Activated CD4-positive, alpha-beta T cell treated with anti-CD3 and anti-CD28 coated beads, Interleukin-2, amount 50 U/mL, for 48 hours (primary cell): ENCODE measurements at places on chromosomes 12 and 14.

DNA sequence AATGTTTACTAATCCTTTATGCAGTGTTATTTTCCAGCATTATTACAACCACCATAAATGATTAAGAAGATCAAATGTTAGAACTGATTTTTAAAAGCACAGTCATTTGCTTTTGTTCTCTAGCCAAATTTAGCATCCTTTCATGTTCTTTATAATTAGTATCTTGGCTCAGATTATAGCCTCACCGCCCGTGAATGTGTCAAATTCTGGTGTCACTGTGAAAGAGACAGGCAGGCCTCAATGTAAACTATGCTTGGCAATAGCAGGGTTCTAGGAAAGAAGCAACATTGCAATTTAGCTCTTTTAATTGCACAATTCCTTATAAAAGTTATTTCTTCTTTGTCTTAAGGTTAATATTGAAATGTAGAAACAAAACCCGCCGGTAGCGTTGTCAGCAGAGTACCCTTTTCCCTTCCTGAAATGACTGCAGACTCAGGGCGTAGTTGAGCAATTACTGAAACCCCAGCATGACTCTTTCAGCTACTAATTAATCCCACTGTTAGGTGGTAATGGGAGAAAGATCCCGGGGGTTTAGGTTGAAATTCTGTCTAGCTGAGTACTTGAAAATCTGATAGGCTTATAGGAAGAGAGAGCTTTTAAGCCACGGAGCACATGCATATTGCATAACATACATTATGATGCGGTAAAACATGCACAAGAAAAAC, 1600.5 kb upstream of the SEL1L start:
- DNase-seq: no peak

DNA sequence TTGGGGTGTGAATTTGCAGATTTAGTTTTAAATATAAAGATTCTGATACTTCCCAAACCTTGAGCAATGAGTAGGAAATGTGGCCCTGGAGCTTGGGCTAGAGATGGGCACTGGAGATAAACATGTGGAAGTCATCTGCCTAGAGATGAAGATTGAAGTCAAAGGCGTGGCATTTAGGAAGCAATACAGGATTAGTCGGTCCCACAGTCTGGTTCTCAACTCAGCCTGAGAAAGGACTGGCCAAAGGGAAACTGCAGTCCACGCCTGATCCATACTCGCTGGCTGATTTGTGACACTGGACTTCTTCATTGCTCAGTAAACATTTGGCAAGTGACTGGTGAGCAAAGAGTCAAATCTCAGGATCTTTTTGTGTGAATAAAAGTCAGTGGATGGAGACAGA, 268.2 kb upstream of the ATP2B1 start:
- no peak for DNase-seq

DNA sequence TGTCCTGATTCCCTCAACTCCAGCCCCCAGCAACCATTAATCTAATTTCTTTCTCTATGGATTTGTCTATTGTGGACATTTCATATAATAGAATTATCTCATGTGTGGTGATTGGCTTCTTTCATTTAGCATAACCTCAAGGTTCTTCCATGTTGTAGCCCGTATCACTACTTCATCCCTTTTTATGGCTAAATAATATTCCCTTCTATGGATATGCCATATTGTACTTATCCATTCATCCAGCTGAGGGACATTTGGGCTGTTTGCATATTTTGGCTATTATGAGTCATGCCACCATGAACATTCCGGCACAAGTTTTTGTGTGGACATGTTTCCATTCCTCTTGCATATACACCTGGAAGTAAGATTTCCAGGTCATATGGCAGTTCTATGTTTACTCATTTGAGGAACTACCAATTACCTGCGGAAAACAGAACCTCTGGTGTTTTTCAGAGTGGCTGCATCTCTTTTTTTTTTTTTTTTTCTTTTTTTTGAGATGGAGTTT, 108.7 kb upstream of the MAP1LC3B2 start:
- no peak for DNase-seq

GRCh38 chr14:29355846-29356245, 571.8 kb downstream of the PRKD1 start:
- no peak for DNase-seq

DNA sequence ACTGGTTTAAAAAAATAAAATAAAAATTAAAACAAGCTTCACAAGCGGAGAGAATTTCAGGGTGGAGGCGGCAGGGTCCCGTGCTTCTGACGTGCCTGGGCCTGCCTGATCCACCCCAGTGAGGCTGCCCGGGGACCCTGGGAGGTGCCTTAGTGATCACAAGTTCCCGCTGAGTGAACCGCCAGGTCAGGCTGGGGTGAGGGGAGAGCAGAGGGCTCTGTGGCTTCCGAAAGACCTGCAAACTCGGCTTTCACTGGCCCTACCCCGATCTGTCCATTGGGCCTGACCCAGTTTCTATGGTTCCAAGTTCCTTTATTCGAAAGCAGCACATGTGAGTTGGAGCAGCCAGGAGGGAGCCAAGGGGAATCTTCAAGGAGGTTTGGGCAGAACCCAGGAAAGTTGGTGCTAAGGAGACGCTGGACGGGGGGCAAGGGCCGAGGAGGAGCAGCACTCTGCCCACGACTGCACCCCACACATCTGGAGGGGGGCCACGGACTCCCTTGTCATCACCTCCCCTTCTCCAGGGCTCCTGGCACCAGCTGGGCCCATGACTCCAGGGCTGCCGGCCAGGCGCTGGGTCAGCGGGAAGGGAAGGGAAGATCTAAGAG, 12.9 kb downstream of the MMP14 start:
- no peak for DNase-seq

GRCh38 chr12:91922139-91922538, 223.5 kb downstream of the BTG1 start:
- no peak for DNase-seq

GRCh38 chr14:88013750-88014349, 8.9 kb downstream of the GPR65 start:
- DNase-seq: no peak

DNA sequence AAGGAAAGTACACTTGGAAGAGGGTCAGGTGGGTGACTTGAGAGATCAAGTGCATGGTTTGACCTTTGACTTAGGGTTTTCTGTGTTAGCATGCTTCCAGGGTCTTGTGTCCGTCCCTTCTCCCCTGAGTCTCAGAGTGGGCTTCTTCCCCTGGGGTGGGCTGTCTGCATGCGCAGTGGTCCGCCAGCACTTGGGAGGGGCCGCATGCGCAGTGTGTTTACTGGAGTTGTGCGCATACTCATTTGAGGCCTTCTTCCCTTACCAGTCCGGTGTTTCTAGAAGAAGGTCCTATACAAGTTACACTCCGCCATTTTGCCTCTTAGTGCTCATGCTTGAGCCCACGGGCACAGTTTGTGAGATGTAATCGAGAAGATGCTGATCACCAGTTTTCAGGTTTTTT, 58.5 kb downstream of the RIN3 start:
- no peak for DNase-seq

- no peak for DNase-seq
These were observed 14.9 kb downstream of the LTA4H start for GRCh38 chr12:96020314-96021003.

- no peak for DNase-seq
These were observed 15.3 kb upstream of the ITPR2 start for GRCh38 chr12:26848156-26848825.

DNA sequence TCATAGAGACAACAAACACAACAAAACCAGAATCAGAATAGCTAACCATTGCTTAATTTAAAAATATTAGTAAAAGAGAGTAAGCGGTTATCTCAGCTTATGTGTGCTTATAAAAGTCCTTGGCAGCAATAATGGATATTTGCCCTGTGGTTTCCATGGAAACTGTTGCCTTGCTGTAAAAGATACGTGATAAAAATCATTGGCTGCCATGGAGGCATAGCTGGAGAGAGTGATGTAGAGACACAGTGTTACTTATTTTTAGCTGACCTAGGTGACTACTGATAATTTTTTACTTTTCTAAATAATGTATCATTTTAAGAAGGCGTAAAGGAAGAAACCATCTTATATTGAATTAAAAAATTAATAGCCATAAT, 92.9 kb downstream of the ERC1 start:
- no peak for DNase-seq

DNA sequence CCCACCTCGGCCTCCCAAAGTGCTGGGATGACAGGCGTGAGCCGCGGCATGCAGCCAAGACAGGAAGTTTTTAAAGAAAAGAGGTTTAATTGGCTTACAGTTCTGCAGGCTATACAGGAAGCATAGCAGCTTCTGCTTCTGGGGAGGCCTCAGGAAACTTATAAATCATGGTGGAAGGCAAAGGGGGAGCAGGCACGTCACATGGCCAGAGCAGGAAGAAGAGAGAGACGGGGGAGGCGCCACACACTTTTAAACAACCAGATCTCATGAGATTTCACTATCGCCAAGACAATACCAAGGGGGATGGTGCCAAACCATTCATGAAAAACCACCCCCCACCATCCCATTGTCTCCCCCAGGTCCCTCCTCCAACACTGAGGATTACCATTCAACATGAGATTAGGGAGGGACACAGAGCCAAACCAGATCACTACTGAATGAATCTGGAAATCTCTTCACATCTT, 14.1 kb downstream of the CCDC63 start:
- DNase-seq: no peak

- no peak for DNase-seq
These were observed 80.6 kb downstream of the SCARB1 start for GRCh38 chr12:124783087-124783486.

DNA sequence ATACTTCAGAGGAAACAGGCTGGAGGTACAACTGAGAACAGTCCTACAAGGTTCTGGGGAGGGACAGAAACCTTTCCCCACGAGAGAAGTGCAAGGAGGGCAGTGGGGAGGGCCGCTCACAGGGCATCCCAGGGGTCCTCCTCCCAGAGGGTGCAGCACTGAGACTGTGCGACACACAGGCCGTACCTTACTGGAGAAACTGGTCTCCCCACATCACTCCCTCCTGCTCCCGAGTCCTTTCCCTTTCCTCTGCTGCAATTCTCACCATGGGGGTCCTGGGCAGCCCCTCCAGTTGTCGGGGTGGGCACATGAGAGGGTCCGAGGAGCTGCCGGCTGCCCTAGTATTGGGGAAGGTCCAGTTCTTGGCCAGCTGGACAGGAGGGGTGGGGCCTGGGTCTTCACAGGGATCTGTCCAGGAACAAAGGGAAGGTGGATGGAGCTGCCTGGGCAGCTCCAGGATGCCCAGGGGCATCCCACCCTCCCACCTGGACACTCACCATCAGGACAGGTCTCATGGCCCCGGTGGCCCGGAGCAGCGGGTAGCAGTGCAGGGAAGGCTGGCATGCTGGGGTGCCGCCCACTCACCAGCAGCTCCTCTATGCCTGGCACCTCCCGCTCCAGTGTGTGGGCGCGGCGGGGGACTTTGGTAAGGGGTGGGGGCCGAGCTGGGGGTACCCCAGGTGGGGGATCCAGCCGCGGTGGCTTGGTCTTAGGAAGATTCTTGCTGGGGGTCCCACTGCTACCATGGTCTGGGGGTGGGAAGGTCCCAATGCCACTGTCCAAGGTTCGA, 35.8 kb downstream of the NCKAP5L start:
- DNase-seq: no peak

DNA sequence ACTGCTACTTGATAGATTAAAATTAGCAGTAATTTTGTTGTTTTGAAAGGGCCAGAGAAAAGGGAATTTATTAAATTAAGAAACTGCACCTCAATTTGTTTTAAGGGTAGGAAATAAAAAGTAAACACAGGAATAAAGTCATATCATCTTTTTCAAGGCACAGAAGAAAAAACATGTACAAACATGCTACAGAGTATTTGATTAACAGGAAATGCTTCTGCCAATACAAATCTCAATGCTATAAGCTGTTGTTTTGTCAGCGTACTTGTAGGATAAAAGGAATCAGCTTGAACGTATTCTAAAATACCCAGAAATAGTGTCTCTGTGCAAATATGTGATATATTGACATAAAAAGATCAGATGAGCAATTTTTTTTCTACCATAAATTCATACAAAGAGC, 474.0 kb upstream of the MGAT4C start:
- no peak for DNase-seq

DNA sequence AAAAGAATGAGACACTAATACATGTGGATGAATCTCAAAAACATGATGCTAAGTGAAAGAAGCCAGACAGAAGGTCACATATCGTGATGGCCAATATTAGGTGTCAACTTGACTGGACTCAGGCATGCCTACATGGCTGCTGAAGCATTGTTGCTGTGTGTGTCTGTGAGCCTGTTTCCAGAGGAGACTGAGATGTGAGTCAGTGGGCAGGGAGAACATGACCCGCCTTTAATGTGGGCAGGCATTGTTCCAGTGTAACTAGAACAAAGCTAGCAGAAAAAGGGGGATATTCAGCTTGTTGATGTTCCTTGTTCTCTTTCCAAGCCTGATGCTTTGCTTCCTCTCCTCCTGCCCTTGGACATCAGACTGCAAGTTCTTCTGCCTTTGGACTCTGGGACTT, 47.6 kb downstream of the DCAF5 start:
- no peak for DNase-seq

- DNase-seq: no peak
These were observed 255.6 kb upstream of the GRIP1 start for GRCh38 chr12:66934302-66935062.

DNA sequence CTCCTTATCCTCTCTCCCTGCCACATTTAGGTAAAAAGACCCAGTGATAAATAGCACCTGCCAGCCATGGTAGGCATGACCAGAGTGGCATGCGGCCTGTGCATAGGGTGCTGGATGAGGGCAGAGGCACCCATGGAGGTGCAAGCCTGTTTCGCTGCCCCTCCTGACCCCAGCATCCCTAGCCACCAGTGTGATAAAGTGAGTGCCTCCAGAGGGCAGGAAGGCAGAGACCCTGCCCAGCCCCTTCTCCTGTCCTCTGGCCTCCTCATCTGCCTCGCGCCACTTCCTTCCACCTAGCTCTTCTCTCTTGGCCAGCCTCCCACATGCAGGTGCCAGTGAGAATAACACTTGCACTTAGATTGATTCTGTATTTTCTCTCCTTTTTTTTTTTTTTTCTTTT, 108.3 kb upstream of the FUT8 start:
- no peak for DNase-seq

DNA sequence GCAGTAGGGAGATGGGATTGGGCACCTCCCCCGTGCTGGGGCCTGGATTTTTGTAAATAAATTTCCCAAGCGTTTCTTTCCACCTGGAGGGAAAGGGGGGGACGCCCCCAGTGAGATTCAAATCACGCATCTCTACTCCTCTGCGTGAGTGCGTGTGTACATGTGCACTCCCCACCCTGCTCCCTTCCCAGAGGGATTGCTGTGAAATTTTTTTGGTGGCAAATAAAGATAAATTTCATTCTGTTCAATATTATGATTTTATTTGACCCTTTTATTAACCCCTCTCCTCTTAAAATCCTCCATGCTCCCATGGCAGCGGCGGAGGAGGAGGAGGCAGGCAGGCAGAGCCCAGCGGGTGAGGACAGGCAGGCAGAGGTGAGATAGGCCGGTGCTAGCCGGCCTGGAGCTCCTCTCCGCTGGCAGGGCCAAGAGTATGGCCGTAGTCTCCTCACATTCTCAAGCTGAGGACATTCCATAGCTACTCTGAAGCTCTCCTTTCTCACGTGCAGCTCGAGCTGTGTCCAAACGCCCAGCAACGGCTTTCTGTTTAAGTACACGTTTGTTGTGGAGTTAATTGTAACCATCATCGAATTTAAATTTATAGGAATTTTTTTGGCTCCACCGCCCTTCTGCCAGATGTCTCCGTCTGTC, 1.5 kb upstream of the HOTAIR start:
- DNase-seq: no peak

GRCh38 chr12:87467936-87468335, 561.3 kb downstream of the C12orf50 start:
- DNase-seq: no peak

- no peak for DNase-seq
These were observed 155.7 kb downstream of the PELI2 start for GRCh38 chr14:56273951-56274350.
